ENCODE measurements at places on chromosomes 11 and 22.

DNA sequence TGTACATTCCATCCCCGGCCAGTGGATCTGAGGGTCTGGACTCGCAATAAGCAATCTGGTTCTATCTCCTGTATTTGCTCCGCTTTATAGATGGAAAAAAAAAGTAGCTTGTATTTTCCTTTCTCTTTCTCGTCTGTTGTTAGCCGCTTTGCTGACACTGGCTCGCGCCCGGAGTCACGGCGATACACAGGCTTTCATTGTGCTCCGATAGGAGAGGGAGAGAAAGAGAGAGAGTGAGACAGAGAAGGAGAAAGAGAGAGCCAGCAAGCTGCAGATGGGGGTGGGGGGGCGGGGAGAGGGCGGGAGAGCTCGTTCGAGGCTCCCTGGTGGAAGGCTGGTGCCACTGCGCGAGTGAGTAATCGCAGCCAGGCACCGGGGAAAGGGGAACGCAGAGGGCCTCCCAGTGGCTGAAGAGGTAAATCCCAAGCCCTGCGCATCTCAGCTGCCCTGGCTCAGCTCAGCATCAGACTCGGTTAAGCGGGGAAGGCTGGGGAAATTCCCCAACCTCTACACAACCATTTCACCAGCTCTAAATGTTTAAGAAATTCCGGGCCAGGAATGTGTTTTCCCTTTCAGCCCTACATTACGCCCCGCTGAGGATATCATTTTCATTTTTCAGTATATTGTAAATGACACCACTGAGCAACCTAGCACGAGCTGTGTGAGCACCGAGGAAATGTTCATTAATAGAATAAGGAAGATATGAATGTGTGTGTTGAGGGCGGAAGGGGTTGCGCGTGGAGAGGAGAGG lies at the start of gene MAML2:
Gene MAML2, minus strand, starts transcription at position 235 of the 751 bp plus-strand sequence. CDS start 1,300 bp downstream, outside the sequence.
- DNase-seq = peak; percentile 81

DNA sequence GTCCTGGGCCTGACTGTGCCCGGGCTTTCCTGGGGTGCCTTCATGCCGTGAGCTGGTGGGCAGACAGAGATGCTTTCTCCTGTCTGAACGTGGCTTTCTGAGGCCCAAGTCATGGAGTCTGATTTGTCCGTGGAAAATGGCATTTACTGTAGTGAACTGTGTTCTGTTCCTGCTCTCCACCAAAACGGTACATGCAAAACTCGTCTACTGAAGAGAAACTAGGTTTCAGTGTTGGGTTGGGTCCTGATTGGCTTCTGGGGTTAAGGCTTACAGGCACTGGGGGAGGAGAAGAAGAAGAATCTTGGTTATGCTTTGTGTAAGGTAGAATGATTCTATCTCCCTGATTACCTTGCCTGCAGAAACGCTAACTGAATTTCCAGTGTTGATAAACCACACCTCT lies 541.7 kb downstream of the NTM start:
- DNase-seq = no peak

- DNase-seq = no peak
Observed at GRCh38 chr11:108198833-108199232, 23.6 kb downstream of the NPAT start.

DNA sequence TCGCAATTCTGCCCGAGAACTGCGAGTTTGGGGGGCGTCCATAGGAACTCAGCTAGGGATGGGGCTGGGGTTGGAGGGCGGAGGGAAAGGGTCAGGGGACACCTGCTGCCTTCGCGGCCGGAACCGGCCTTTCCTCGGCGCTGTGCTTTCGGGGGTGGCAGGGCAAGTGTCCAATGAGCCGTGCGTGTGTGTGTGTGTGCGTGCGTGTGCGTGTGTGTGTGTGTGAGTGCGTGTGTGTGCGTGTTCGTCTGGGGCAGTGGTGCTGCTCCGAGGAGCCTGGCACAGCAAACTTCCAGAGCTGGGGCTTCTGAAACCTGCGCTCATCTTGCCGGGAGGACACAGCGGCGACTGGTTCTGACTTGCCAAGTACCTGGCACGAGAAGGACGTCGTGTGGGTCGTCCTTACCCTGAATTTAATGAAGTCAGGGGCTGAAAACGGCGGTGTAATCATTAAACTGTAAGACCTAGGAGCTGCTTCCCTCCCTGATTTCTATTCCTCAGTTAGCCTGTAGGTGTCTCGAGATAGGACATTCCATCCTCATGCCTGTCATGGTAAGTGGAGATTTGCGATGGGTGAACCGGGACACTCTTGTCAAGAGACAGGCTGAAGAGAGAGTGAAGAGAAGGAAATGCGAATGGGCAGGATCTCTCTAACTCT lies 27.0 kb upstream of the AMOTL1 start:
- DNase-seq = peak; percentile 80

GRCh38 chr11:74185695-74186094 lies 14.6 kb downstream of the PPME1 start:
- no peak for DNase-seq

DNA sequence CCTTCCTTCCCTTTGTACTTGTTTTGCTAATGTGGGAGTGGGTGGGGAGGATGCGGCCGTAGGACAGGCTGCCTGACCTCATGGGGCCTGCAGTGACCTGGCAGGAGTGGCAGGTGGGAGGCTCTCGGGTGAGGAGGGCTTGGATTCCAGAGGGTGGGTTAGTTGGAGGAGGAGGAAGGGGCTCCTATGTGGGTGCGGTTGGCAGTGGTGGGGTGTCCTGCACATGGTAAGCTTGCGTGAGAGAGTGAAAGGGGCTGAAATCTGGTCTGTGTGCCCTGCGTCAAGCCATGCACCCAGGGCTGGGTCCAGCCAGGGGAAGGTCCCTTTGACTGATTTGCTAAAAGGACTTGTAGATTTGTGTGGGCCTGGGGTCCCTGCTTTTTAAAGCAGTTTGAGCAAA lies 90.7 kb upstream of the OR4B1 start:
- DNase-seq = no peak

- DNase-seq = no peak
Observed at GRCh38 chr11:15649371-15650104, 534.8 kb downstream of the INSC start.

GRCh38 chr11:15114501-15115475 lies at the start of gene INSC:
TSS of gene INSC (plus strand) at chr11:15114923. CDS start at chr11:15149175, 34,252 bp downstream.
- no peak for DNase-seq

- no peak for DNase-seq
Observed at GRCh38 chr11:130418756-130419155, 9.7 kb downstream of the ADAMTS8 start.

DNA sequence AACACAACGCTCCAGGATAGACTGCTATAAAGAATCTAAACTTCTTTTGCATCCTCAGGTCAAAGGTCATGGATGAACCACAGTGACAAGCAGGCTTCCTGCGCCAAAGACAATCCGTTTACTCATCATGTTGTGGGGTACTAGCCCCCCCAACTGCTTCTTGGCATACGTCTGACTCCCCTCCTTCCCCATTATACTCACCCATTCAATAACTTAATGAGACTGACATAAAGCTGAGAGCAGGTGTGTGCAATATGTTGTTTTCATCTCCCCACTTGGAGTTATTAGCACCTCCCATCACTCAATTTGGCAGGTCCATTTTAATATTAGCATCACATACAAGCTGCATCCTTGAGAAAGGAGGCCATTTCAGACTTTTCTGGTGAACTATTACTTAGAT lies 157.1 kb downstream of the CADM1 start:
- no peak for DNase-seq

DNA sequence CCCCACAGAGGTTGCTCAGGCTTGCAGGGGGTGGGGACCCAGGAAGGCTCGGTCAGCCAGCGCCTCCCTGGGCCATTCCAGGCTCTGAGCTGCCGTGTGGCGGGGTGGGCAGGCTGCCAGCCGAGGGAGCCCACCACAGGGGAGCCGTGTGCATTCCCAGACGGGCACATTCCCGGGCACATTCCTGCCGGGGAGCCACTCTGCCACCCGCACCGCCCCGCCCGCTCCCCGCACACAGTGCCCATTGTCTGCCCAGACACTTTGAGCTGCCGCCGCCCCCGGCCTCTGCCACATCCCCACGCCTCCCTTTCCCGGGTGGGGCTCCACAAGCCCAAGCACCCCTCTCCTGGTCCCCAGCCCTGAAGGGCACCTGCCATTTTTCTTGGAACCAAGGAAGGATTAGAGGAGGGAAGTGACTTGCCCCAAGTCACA lies 27.4 kb downstream of the RPL3 start:
- no peak for DNase-seq

- DNase-seq = no peak
Observed at GRCh38 chr11:108890482-108891105, 225.7 kb downstream of the DDX10 start.

DNA sequence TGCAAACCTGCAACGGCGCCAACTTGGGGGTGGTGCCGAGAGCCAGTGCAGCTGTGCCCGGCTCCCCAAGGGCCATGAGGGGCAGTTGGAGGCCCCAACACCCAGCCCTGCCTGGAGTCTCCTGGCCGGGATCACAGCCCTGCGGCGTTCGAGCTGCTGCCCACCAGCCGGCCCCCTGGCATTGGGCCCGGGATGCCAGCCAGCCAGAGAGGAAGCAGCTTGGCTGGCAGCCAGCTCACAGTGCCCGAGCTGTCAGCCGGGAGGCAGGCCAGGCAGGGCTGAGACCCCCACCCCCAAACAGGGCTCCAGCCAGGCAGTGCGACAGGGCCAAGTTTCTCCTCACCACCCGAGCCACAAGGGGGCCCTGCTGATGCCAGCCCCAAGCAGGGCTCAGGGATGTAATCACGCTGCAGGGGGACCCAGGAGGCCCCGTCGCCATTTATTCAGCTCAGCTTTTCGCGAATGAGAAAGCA lies 26.0 kb upstream of the TCF20 start:
- DNase-seq = no peak

DNA sequence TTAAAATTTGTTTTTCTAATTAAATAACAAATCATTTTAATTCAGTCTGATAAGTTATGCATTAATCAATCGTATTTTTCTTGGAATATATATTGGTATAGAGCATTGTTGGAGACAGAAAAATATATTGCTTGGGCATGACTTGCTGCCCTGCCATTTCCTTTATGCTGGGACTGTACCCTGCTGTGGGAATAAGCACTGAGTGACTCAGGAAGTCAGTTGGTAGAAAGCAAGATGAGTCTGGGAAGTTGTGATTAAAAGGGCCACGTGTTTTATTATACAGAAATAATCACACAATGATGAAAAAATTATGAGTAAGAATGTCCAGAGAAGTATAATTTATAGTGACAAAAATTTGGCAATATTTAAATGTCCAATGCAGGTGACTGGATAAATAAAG lies 139.5 kb downstream of the KIF18A start:
- no peak for DNase-seq

GRCh38 chr11:22938691-22939090 lies 78.4 kb upstream of the CCDC179 start:
- no peak for DNase-seq

DNA sequence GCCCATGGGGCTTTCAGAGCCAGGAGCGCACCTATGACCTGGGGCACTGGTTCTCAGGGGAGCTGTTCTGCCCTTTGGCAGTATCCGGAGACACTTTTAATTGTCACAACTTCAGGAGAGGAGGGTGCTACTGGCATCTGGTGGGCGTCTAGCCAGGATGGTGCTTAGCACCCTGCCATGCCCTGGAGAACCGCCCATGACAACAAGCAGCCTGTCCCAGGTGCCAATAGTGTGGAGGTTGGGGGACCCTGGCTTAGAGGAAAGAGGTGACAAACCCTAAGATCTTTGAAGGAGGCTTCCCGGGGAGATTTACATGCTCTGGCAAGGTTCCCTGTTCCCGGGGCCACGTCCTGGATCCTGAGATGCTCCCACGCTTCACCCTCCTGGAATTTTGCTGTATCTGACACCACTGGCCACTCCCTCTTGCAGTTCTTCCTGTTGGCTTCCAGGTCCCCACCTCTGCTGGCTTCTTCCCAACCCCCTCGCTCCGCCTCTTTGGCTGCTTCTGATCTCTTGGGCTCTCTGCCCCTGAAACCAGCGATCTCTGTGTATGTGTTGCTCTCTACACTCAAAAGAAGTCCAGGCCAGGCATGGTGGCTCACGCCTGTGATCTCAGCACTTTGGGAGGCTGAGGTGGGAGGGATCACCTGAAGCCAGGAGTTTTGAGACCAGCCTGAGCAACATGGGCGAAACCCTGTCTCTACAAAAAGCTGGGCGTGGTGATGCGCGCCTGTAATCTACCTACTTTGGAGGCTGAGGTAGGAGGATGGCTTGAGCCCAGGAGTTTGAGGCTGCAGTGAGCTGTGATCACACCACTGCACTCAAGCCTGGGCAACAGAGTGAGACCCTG lies 31.1 kb downstream of the FADS3 start:
- DNase-seq = no peak

- no peak for DNase-seq
Observed at GRCh38 chr11:126433989-126434949, 78.8 kb downstream of the ST3GAL4 start.

DNA sequence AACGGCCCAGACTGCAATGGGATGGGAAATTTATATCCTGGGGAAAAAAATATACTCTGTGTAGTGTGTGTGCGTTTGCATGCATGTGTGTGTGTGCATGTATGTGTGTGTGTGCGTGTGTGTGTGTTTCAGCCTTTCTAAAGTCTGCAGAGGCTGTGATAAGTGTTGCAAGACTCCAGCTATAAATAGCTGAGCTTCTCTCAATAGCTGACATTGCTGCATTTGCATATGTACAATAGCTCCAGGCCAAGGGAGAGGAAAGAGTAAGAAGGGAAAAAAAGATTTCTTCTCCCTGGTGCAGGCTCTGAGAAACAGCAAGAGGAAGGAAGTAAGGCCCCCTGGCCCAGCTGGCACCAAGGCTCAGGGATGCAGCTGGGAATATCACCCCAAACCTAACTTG lies 483.0 kb downstream of the MN1 start:
- DNase-seq = no peak

DNA sequence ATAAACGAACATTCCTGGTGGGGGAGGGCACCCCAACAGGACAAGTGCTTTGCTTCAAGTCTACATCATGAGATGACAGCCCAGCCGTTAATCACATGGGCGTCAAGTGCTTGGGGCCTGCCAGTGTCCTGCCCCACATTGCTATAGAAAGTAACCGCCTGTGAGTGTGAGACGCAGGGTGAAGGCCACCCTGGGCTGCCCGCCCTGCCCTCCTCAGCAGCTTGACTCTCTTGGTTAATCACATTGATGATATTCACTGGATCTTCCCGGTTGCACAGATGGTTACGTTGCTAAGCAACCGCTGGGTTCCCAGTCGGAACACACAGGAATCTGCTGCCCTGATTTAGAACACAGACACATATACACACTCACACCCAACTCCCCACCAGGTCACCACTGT lies 79.3 kb downstream of the CTTN start:
- no peak for DNase-seq

GRCh38 chr11:62792202-62792575 lies 383 bp upstream of the TMEM223 start:
- DNase-seq = no peak

- DNase-seq = no peak
Observed at GRCh38 chr11:24591283-24591682, 94.4 kb downstream of the LUZP2 start.

GRCh38 chr11:122141725-122142124 lies 25.7 kb upstream of the BLID start:
- no peak for DNase-seq

DNA sequence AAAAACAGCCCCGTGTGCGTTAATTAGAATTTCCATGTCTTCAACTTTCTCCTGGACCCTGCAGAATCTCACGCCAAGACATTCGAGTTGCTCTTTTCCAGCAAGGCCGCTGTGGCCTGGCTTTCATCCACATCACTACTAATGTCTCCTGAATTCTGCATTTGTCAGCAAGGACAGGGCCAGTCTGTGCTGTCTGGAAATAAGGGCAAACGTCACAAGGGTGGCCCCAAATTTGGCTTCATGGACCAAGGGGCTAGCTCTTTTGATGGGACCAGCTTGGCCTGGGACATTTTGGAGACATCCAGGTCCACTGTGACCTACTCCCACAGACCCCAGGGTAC lies 33.4 kb downstream of the KCNQ1OT1 start:
- DNase-seq = no peak

GRCh38 chr11:95486979-95487378 lies 256.0 kb upstream of the SESN3 start:
- no peak for DNase-seq

GRCh38 chr11:60680455-60681119 lies 18.8 kb upstream of the MS4A8 start:
- no peak for DNase-seq

Measured in HuH-7.5 (cell line).